ENCODE measurements at places on chromosomes 1 and 21. TPM values are rescaled to one million over a fixed set of nuclear protein-coding genes. Genes with fewer than 3 reads are reported as not detected.

- no peaks in the 10 kb centered on the region for H3K36me3 ChIP-seq
- H3K4me1 ChIP-seq = no peaks in the 10 kb centered on the region
- H3K4me3 ChIP-seq = no peak overlapping the region
- no peak overlapping the region for H3K27ac ChIP-seq
- no peaks in the 10 kb centered on the region for H3K27me3 ChIP-seq
- DNase-seq = no peak
Observed at GRCh38 chr1:101971304-101971703, 25.4 kb downstream of the OLFM3 start.

AMY1B gene
- total RNA-seq = not detected

REN gene
- total RNA-seq = not detected

GRCh38 chr1:4048076-4048475, 148.0 kb upstream of the C1orf174 start:
- H3K27ac ChIP-seq = no peak overlapping the region
- H3K4me3 ChIP-seq = no peak overlapping the region
- H3K4me1 ChIP-seq = no peaks in the 10 kb centered on the region
- no peaks in the 10 kb centered on the region for H3K36me3 ChIP-seq
- no peak for DNase-seq

GRCh38 chr1:92446546-92446945, 40.2 kb downstream of the GFI1 start:
- DNase-seq = no peak
- H3K4me3 ChIP-seq = no peak overlapping the region
- H3K27ac ChIP-seq = no peak overlapping the region
- no peaks in the 10 kb centered on the region for H3K27me3 ChIP-seq
- no peaks in the 10 kb centered on the region for H3K36me3 ChIP-seq

DMRTA2 gene
- 0.28 TPM for total RNA-seq

GRCh38 chr21:28884481-28884880, 108.2 kb downstream of the LTN1 start:
- peaks cover 8% of the 10 kb centered on the region for H3K36me3 ChIP-seq
- DNase-seq = no peak
- H3K27ac ChIP-seq = peak overlapping the region; percentile 78
- H3K27me3 ChIP-seq = no peaks in the 10 kb centered on the region
- peaks cover 11% of the 10 kb centered on the region for H3K4me1 ChIP-seq

DNA sequence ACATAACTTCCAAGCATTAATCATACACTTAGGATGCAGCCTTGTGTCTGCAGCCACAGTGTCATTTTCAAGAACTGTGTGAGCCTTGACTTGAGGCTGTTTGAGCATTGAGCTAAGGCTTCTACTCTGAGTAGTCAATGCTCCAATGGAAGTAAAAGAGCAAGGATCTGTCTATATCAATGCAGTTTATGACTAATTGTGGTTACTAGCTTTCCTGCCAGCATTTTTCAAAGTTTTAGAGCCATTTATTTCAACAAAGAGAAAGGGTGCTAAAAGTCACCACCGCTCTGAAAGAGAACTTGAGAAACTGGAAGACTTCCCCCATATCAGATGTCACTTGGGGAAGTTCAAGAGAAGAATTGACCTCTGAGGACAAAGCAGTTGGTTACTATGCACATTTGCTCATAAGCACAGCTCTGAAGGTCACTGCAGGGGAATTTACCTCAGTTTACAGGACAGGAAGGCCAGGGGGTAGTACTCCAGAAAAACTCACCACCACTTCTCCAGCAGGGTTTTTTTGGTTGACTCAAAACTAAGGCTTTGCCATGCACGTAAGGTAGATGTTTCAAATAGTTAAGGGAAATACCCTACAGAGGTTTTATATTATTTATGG, 24.5 kb upstream of the RGS1 start:
- H3K36me3 ChIP-seq = no peaks in the 10 kb centered on the region
- H3K27ac ChIP-seq = no peak overlapping the region
- DNase-seq = no peak
- H3K27me3 ChIP-seq = no peaks in the 10 kb centered on the region
- peaks cover 13% of the 10 kb centered on the region for H3K4me1 ChIP-seq

GRCh38 chr1:86436041-86436440, 12.1 kb downstream of the CLCA2 start:
- H3K4me3 ChIP-seq = no peak overlapping the region
- no peak for DNase-seq
- H3K27ac ChIP-seq = no peak overlapping the region
- H3K4me1 ChIP-seq = no peaks in the 10 kb centered on the region
- H3K27me3 ChIP-seq = no peaks in the 10 kb centered on the region
- no peaks in the 10 kb centered on the region for H3K36me3 ChIP-seq

F13B gene
- total RNA-seq = not detected

GRCh38 chr21:20459838-20460237, 538.4 kb upstream of the NCAM2 start:
- no peak overlapping the region for H3K27ac ChIP-seq
- H3K4me3 ChIP-seq = no peak overlapping the region
- H3K36me3 ChIP-seq = no peaks in the 10 kb centered on the region

Measured in thoracic aorta (tissue), 2 donors.